ENCODE measurements at places on chromosomes 7 and 10.
A peak's percentile ranks its signal among the peaks of the same experiment; 100 is the strongest.

DNA sequence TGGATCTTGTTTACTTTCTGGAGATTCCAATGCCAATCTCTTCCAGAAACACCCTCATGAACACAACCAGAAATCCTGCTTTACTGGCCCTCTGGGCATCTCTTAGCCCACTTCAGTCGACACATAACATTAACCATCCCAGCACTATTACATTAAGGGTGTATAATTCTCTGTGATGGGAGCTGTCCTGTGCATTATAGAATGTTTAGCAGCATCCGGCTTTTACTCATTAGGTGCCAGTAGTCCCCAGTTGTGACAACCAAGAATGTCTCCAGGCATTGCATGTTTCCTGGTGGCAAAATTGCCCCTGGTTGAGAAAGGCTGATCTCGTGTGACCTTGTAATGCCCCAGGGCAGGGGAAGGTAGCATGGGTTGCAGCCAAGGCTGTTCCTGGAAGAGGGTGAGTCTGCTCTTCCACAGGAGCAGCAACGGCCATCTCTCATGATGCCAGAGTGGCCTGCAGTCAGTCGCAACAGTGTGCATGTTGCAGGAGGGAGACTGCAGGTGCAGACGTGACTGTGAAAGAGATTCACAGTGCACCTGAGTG is 2.6 kb upstream of the DDC start:
- no peaks in the 10 kb centered on the region for H3K4me1 ChIP-seq
- no peak overlapping the region for H3K27ac ChIP-seq
- no peak for DNase-seq
- H3K36me3 ChIP-seq: no peaks in the 10 kb centered on the region

GRCh38 chr10:93180482-93180931 is 106.8 kb downstream of the CYP26A1 start:
- H3K4me1 ChIP-seq: peaks cover 2% of the 10 kb centered on the region
- DNase-seq: no peak
- no peak overlapping the region for H3K4me3 ChIP-seq
- H3K27me3 ChIP-seq: no peaks in the 10 kb centered on the region
- H3K36me3 ChIP-seq: no peaks in the 10 kb centered on the region
- peak overlapping the region; percentile 46 for H3K27ac ChIP-seq

GRCh38 chr7:31443457-31443856 is 70.4 kb upstream of the ITPRID1 start:
- H3K4me3 ChIP-seq: no peak overlapping the region
- H3K36me3 ChIP-seq: no peaks in the 10 kb centered on the region
- DNase-seq: no peak
- H3K27ac ChIP-seq: no peak overlapping the region

GRCh38 chr7:117767951-117768350 is 105.3 kb downstream of the CTTNBP2 start:
- no peak overlapping the region for H3K27ac ChIP-seq
- no peaks in the 10 kb centered on the region for H3K36me3 ChIP-seq
- H3K4me3 ChIP-seq: no peak overlapping the region
- no peaks in the 10 kb centered on the region for H3K27me3 ChIP-seq
- no peaks in the 10 kb centered on the region for H3K4me1 ChIP-seq

Data from ascending aorta (tissue), 2 donors.